Hematopoietic multipotent progenitor cell treated with erythropoietin and hydrocortisone succinate and interleukin-3 and kit ligand, for 8 days (in vitro differentiated cells): ENCODE measurements at places on chromosomes 2 and 18.

GRCh38 chr2:217714287-217714751 is 288.5 kb downstream of the TNS1 start:
- no peak for DNase-seq

- DNase-seq: no peak
These were observed 4.4 kb downstream of the FOSL2 start for GRCh38 chr2:28397043-28397381.

GRCh38 chr2:241542278-241542605 is 16.3 kb upstream of the BOK start:
- DNase-seq: no peak

- no peak for DNase-seq
These were observed 111.3 kb downstream of the GALNT1 start for GRCh38 chr18:35692866-35693265.

- no peak for DNase-seq
These were observed 654.8 kb downstream of the SLC4A3 start for GRCh38 chr2:220282236-220282635.

- no peak for DNase-seq
These were observed 17.5 kb downstream of the MOGAT1 start for GRCh38 chr2:222688917-222689316.
